ENCODE measurements at places on chromosomes 6 and 20.
A peak's percentile ranks its signal among the peaks of the same experiment; 100 is the strongest.

DNA sequence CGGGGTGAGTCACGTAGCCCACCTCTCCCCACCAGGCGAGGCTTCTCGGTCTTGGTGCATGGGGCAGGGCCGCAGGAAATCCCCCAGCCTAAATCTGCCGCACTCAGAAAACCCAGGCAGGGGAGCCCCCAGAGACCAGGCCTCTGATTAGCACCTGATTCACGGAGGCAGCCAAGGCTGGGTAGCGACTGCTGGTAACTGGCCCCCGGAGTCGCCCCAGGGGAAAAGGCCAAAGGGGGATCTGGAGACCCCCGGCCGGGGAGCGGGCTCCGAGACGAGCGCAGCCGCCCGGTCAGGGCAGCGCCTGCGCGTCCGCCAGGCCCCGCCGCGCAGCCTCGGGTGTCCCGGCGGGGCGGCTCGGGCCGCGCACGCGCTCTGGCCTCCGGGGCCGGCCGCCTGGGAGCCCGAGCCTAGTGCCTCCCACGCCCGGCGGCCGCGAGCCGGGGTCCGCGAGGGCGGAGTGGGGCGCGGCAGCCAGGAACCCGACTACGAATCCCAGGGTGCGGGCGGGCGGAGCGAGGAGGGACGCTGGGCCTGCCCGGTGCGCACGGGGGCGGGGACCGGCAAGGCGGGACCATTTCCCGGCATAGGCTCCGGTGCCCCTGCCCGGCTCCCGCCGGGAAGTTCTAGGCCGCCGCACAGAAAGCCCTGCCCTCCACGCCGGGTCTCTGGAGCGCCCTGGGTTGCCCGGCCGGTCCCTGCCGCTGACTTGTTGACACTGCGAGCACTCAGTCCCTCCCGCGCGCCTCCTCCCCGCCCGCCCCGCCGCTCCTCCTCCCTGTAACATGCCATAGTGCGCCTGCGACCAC lies at the start of gene DUSP22:
DUSP22 (plus strand) TSS at position 791 of the 809 bp plus-strand sequence. CDS start 53 bp downstream, outside the sequence.
- peak; percentile 95 for DNase-seq

- no peak for DNase-seq
Measured at GRCh38 chr6:135887069-135887468, 35.6 kb downstream of the PDE7B start.

- DNase-seq = no peak
Measured at GRCh38 chr6:147808640-147809039, 300.1 kb downstream of the SAMD5 start.

DNA sequence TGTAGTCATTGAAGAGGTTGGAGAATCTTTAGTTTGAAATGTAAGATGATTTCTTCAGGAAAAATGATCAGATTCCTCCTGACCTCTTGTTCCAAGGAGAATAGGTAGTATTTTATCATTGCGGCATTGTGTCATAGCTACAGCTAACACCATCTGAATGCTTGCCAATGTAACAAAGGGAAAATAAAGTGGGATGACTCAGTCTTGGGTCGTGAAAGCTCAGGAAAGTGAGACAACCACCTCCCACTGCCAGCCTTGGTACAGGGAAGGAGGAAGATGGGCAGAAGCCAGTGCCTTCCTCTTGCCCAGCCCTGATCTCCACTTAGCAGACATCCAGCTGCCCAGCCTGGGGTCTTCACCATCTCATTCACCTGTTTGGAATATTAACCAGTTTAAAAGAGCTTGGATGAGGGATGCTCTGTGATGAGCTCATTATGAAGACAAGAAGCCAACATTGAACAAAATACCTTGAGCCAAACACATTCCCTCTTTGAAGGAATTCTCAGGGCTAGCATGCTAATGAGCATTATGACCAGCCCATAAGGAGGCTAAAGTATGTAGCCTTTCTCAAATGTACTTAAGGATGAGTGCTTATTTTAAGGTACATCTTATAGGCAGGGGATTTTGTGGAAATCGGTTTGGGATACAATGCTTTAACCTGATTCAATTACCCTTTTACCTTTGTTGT lies 40.0 kb upstream of the APCDD1L start:
- peak; percentile 62 for DNase-seq

DNA sequence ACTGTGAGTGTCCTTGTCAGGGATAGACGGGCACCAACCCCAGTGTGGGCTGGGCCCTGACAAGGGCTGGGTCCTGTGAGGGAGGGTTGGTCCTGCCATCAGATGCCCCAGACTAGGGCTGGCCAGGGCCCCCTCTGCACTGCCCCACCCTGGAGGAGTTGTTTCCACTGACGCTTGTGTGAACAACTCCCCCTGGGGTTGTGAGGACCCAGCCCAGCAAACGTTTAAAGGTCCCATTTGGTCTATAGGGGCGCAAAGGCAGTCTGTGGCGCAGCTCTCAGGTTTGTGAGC lies 104.1 kb downstream of the BMP7 start:
- no peak for DNase-seq

DNA sequence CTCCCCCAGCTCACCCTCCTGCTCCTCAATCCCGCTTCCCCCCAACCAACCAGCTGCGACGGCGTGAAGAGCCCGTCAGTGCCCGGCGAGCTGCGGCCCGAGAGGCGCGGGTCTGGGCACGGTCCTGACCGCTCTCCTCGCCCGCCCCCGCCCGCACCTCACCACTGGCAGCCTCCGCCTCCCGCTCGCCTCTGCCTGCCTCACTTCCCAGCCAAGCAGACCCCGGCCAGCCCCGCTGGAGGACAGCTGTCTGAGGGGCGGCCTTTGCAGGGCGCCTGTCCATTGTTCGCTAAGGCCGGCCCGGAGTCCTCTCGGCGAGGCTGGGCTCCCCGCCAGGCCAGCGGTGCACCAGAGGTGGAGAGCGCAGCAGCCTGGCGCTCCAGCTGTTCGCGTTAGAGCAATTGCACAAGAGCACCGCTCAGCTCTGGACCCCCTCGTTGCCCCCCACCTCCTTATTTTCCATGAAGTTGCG lies 1.3 kb downstream of the SOBP start:
- peak; percentile 65 for DNase-seq

- no peak for DNase-seq
Measured at GRCh38 chr6:53399027-53399344, 50.2 kb upstream of the ELOVL5 start.

DNA sequence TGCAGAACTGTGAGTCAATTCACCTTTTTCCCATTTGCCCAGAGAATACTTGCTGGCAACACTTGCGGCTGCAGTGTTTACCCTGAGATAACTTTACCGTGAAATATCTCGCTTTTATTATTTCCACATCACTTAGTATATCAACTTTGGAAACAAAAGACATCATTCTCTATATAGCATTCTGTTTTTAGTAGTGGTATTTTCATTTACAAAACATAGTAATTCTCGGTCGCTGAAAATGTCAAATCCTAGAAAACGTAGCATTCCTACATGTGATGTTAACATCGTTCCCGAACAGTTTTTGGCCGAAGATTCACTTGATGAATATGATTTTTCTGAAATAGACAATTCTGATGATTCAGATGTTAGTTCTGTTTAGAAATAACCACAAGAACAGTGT lies 52.0 kb downstream of the NHLRC1 start:
- no peak for DNase-seq

DNA sequence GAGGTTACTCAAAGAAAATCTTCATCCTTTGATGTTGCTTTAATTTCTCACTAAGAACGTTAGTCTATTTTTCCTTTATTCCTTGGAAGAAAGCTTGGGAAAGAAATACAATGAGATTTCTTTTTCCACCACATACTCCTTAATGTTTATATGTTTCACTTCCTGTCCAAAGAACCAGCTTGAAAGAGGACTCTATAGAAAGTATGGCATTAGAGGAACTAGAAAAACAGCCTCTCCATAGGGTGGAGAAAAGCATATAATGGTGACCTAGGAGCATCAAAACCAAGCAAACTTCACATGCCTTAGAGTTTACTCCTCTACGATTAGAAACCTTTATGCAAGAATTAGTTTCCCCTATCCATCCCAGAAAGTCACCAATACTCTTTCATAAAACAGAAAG lies 131.1 kb downstream of the OPRM1 start:
- DNase-seq = no peak

DNA sequence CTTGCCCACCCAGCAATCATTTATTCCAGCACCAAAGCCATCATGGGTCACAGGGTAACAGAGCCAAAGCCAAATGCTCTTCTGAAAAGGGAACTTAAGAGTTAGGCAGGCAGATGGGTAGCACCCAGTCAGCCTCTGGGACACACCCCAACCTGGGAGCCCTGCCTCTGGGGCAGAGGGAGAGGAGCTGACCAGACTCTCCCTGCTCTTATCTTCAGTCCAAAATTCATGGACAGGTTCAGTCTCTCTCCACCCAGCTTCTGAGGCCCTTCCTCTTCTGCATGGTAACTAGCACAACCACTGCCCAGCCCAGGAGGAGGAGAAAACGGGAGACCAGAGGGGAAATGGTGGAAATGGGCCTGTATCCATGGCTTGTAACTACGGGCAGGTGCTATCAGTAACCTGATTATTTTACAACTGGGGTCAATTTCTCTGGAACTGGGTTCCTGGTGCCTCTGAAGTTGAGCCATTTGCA lies 105.4 kb downstream of the NOL4L start:
- no peak for DNase-seq

DNA sequence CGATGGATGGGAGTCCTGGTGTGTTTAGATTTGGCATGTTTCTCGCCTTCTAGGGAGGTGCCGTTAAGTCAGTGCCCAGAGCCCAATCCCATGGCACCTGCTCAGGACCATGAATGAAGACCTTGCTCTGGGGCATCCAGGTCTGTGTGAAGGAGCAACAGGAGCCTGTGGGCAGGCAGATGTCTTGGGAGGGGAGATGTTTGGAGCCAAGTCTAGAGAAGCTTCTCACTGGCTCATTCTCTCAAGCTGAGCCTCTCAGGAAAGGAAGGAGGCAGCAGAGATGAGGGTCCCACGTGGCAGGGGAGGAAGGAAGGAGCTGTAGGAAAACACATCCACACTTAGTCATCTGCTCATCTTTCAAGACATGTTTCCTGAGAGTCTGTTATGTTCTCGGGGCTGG lies 9.5 kb upstream of the SIRPB1 start:
- no peak for DNase-seq

- DNase-seq = no peak
Measured at GRCh38 chr6:94953867-94954631, 623.3 kb upstream of the MANEA start.

DNA sequence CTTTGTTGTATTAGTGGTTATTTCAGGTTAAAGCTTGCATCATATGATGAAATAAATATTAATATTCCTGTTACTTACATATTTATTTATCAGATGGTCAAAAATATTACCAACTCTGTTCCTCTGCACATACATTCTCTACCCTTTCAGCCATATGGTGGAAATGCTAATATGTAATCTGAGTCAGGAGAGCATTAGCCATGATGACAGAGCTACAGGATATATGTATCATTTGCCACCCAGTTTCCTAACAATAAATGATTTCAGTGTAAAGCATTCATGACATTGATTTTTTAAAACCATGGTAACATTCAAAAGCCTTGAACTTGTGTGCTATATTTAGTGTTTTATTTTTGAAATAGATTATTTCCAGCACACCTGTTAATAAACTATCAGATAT lies 16.6 kb downstream of the POPDC3 start:
- DNase-seq = no peak

- DNase-seq = no peak
Measured at GRCh38 chr6:984031-984430, 291.1 kb upstream of the EXOC2 start.

GRCh38 chr6:151475653-151476523 lies 17.9 kb upstream of the CCDC170 start:
- peak; percentile 75 for DNase-seq

DNA sequence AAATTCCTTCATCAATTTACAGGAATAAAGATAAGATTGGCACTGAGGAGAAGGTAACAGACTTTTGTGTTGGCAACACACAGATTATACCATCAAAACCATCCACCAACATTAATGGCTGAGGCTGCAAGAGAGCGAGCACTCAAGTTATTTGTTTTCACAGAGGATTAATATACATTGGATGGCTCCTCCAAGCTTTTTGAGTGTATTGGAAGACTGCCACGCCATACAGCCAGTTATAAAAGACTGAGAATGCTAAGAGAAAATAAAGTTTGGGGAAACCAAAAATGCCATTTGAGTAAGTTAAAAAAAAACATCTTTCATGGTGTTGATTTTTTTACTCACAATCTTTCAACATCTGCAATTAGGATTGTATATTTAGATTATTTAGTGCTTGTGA lies 973.8 kb upstream of the SLC35B3 start:
- DNase-seq = no peak

DNA sequence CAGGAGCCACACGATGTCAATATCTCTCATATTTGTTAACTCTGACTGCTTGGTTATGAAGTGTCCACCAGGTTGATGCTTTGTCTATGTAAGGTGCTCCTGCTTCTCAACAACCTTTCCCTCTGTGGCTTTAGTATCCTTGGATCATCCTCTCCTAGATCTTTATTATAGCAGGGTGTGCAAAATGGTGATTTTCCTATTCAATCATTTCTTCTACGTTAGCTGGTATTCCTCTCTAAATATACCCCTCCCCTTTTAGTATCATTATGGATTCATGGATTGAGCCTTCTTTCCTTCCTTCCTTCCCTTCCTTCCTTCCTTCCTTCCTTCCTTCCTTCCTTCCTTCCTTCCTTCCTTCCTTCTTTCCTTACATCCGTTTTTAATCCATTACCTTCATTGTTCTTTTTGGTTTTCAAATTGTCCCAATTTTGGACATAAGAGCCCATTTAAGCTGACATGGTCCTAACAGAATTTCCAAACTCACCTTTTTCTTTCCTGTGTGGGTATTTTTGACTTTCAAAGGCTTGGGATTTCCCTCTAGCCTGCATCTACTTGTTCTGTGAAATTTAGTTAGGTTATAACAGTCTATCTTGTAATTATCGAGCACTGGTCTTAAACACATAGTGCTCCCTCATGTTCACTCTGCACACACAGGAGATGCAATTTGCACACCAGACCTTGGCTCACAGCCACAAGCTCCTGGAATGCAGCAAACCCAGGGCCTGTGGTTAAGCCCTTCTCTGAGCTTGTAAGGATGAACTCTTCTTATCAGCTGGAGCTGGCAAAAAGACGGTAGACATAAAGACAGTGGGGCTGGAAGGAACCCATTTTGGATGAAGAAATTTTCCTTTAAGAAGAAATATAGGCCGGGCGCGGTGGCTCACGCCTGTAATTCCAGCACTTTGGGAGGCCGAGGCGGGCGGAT lies 109.9 kb downstream of the SLC24A3 start:
- DNase-seq = no peak

DNA sequence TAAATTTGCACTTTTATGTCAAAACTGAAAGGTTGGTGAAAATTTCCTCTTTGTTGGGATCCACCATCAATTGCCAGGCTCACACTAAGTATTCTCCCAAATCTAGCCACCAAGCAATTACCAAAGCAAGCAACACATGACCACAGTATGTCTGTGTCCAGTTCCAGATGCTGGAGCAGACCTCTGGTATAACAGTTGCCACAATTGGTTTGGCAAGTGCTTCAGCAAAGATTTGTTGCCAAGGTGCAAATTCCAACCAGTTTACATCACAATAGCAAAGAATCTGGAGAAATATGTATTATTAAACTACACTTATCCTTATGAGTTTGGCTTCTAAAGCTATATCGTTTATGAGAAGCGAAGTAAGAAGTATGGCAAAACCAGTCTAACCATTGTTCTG lies 6.4 kb downstream of the GTF2H5 start:
- DNase-seq = peak; percentile 96

- DNase-seq = peak; percentile 95
Measured at GRCh38 chr6:30828027-30828962, 56.0 kb upstream of the DDR1 start.
